MCF 10A (cell line): ENCODE measurements at places on chromosomes 7 and 10. TPM values are rescaled to one million over a fixed set of nuclear protein-coding genes. Genes with fewer than 3 reads are reported as not detected.

Gene POLR1F
- 21.4 and 22.8 TPM in 2 replicates for total RNA-seq

Gene TAS2R5
- total RNA-seq: 3.7 and 4.7 TPM in 2 replicates

Gene FRMD4A
- total RNA-seq: 0.23 and 8.9 TPM in 2 replicates

Gene FAM185A
- 8.9 and 12.0 TPM in 2 replicates for total RNA-seq

Gene CCDC7
- total RNA-seq: 6.3 and 9.2 TPM in 2 replicates

Gene FAM180A
- total RNA-seq: 0.17 TPM in 1 of 2 replicates, not detected in the other

Gene CCZ1B
- 34.9 and 43.7 TPM in 2 replicates for total RNA-seq

Gene ZMIZ2
- total RNA-seq: 94.4 and 100 TPM in 2 replicates

Gene MMD2
- total RNA-seq: not detected in 2 replicates

Gene UTF1
- not detected in 2 replicates for total RNA-seq

Gene RAMP3
- not detected in 2 replicates for total RNA-seq

Gene HECW1
- total RNA-seq: 0.27 TPM in 1 of 2 replicates, not detected in the other

Gene STRIP2
- total RNA-seq: 6.3 and 18.3 TPM in 2 replicates

Gene CFAP46
- 0.12 and 0.33 TPM in 2 replicates for total RNA-seq

DNA sequence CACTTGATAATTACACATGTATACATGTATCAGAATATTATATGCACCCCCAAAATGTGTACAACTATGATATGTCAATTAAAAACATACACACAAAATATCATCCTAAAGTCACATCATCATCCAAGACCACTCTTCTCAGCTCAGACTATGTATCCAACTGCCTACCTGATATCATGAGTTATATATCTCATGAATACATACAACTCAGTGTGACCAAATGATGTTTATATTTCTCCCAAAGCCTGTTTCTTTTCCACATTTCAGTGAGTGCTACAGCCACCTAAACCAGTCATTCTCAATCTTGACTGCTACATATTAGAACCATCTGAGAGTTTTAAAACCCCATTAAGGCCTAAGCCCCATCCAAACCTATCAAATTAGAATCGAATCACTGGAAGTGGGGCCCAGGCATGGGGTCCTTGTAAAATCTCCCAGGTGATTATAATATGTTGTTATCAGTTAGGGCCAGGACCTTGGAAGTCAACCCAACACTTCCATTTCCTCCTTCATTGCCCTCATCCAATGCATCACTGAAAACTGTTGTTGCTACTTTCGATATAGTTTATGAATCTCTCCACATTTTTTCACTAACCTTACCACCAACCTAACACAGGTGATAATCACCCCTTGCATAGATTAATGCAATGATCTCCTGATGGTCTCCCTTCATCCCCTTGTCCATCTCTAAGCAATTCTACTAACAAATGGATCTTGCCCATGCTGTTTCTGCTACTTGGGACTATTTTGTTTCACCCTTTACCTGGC, 53.8 kb upstream of the ITGB8 start:
- no peaks in the 10 kb centered on the region for H3K27me3 ChIP-seq
- no peak overlapping the region for H3K4me3 ChIP-seq
- no peak for DNase-seq
- H3K36me3 ChIP-seq: no peaks in the 10 kb centered on the region
- H3K4me1 ChIP-seq: peaks cover 5% of the 10 kb centered on the region
- H3K27ac ChIP-seq: no peak overlapping the region

DNA sequence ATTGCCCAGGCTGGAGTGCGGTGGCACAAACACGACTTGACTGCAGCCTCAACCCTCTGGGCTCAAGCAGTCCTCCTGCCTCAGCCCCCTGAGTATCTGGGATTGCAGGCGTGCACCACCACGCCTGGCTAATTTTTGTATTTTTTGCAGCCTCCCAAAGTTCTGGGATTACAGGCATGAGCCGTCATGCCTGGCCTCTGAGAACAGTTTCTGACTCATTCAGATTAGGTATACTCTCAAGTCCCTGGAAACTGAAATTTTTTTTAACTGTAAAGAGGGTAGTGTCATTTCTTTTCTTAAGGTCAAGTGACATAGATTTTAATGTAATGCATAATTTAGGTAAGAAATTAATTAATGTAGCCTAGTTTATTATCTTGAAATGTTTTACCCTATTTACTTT, 104.7 kb downstream of the SEPTIN7 start:
- H3K4me1 ChIP-seq: no peaks in the 10 kb centered on the region
- H3K27me3 ChIP-seq: no peaks in the 10 kb centered on the region
- H3K36me3 ChIP-seq: peaks cover 50% of the 10 kb centered on the region
- peak overlapping the region; percentile 57 for H3K27ac ChIP-seq
- no peak overlapping the region for H3K4me3 ChIP-seq

GRCh38 chr10:3800586-3800985, 15.6 kb upstream of the KLF6 start:
- no peak for DNase-seq
- H3K36me3 ChIP-seq: no peaks in the 10 kb centered on the region
- H3K27me3 ChIP-seq: no peaks in the 10 kb centered on the region

DNA sequence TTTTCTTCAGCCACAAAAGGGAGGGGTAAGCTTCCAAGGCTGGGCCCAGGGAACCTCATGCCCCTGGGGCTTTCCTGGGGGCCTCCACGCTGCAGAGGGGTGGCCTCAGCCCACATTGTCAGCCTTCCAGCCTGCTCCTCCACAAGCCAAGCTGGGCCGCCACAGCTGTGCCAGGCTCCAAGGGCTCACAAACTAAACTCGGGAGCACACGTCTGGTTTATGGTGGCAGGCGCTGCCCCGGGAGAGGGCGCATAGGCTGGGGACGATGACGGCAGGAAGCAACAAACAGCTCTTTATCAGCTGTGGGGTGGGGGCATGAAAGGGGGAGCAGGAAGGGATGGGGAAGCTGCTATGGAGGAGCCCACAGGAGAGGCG, 6.3 kb upstream of the CDH23 start:
- H3K36me3 ChIP-seq: no peaks in the 10 kb centered on the region
- H3K4me1 ChIP-seq: no peaks in the 10 kb centered on the region
- peaks cover 43% of the 10 kb centered on the region for H3K27me3 ChIP-seq
- no peak overlapping the region for H3K4me3 ChIP-seq

DNA sequence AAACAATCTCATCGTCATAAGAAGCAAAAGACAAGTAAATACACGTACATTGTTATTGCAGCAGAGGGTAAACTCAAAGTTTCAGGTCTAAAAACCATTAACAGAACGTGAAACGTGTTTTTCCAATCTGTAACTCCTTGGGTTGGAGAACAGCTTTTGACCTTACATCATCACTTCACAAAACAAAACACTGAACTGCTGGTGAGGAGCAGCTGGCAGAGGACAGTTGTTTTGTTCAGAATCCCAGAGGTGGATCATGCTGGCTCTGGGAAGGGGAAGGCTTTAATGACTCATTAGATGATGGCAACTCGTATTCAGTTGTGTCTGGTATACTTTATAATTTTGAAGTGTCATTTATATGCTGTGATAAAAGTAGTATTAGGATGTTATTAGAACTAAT, 923.0 kb upstream of the CELF2 start:
- no peaks in the 10 kb centered on the region for H3K27me3 ChIP-seq
- H3K36me3 ChIP-seq: peaks cover 6% of the 10 kb centered on the region
- no peak overlapping the region for H3K27ac ChIP-seq
- no peak overlapping the region for H3K4me3 ChIP-seq
- peak; percentile 46 for DNase-seq

DNA sequence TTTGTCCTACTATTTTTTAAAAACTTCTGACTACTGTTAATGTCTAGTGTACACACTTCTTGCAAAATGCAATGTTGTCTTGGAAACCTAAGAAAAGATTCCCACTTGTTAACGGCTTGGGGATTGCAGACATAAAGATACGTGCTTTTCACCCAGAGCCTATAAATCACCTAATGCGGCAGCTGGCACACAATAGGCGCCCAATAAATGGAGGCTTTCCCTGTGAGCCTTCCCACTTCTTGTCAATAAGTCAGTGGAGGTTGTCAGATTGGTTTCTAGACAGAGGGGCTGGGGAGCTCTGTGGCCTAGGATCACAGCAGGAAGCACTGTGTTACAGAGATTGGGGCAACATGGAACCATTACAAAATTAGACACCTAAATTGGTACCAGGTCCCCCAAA, 74.7 kb downstream of the VSTM4 start:
- no peak for DNase-seq
- H3K27me3 ChIP-seq: peaks cover 35% of the 10 kb centered on the region
- no peak overlapping the region for H3K27ac ChIP-seq
- H3K4me1 ChIP-seq: no peaks in the 10 kb centered on the region
- no peak overlapping the region for H3K4me3 ChIP-seq

DNA sequence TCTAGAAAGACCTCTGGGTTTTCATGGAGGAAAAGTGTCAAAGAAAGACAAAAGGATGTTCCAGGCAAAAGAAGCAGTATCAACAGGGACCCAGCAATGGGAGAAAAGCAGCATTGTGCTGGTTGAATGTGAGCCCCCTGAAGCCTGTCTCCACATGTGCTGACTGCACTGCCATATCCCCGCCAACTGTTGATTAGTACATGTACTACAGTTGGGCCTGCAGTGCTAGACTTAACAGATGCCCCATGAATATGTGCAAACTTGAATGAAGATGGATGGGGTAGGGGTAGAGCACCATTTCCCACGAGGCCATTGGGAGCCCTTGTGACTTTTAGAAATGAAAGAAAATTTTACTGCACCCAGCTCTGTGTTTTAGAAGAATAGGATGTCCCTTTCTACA, 15.6 kb upstream of the WDR11 start:
- peaks cover 19% of the 10 kb centered on the region for H3K27me3 ChIP-seq
- no peak overlapping the region for H3K4me3 ChIP-seq
- no peaks in the 10 kb centered on the region for H3K36me3 ChIP-seq
- H3K27ac ChIP-seq: no peak overlapping the region
- H3K4me1 ChIP-seq: no peaks in the 10 kb centered on the region
- DNase-seq: no peak

DNA sequence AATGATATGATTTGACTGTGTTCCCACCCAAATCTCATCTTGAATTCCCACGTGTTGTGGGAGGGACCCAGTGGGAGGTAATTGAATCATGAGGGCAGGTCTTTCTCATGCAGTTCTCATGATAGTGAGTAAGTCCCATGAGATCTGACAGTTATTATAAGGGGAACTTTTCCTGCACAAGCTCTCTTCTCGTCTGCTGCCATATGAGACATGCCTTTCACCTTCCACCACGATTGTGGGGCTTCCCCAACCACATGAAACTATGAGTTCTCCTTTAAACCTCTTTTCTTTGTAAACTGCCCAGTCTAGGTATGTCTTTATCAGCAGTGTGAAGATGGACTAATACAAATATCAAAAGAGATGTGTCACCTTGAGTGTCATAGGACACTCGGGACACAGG, 502.7 kb upstream of the PODXL start:
- H3K27me3 ChIP-seq: no peaks in the 10 kb centered on the region
- no peaks in the 10 kb centered on the region for H3K4me1 ChIP-seq
- no peaks in the 10 kb centered on the region for H3K36me3 ChIP-seq
- DNase-seq: no peak
- no peak overlapping the region for H3K4me3 ChIP-seq

GRCh38 chr10:70699659-70700174, 27.4 kb downstream of the ADAMTS14 start:
- no peak overlapping the region for H3K4me3 ChIP-seq
- H3K27me3 ChIP-seq: no peaks in the 10 kb centered on the region
- H3K36me3 ChIP-seq: no peaks in the 10 kb centered on the region
- no peak overlapping the region for H3K27ac ChIP-seq

DNA sequence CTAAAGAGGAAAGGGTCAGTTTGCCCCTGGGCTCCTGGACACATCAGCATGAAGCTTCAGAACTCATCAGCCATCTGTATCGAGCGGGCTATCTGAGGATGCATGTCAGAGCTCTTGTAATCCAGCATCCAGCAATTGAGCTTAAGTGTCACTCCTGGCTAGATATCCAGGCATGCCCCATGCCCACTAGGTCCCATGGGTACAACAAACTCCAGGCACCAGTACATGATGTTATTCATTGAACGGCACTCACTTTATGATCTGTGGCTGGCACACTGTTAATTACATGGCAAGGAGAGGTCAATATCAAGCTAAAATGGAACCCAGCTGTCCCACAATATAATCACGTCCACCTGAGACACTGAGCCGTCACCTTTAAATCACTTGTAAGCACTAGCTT, 274.2 kb downstream of the ELMO1 start:
- DNase-seq: no peak
- peaks cover 20% of the 10 kb centered on the region for H3K27me3 ChIP-seq
- H3K4me3 ChIP-seq: no peak overlapping the region
- no peaks in the 10 kb centered on the region for H3K36me3 ChIP-seq
- H3K4me1 ChIP-seq: no peaks in the 10 kb centered on the region
- H3K27ac ChIP-seq: no peak overlapping the region

DNA sequence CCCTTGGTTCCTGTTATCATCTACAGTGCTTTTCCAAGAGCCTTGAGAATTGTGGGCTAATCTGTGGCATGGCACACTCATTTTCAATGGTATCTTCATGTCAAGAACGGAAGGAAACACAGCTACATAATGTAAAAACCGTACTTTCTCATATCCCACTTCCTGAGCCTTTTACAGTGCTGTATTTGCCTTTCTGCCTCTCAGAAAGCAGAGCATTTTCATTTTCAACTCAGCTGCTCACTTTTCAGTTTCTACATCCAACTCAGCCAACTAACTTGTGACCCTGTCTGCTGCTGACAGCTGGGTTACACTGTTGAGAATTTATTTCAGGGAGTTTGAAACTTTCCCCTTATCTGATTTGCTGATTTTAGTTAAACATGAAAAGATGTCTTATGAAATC, 875.8 kb upstream of the KCND2 start:
- H3K36me3 ChIP-seq: no peaks in the 10 kb centered on the region
- no peak overlapping the region for H3K27ac ChIP-seq
- no peaks in the 10 kb centered on the region for H3K4me1 ChIP-seq
- no peak for DNase-seq
- peaks cover 75% of the 10 kb centered on the region for H3K27me3 ChIP-seq

GRCh38 chr7:69411018-69411417, 187.3 kb upstream of the AUTS2 start:
- H3K4me1 ChIP-seq: no peaks in the 10 kb centered on the region
- H3K4me3 ChIP-seq: no peak overlapping the region
- no peak overlapping the region for H3K27ac ChIP-seq
- H3K36me3 ChIP-seq: no peaks in the 10 kb centered on the region
- DNase-seq: no peak

DNA sequence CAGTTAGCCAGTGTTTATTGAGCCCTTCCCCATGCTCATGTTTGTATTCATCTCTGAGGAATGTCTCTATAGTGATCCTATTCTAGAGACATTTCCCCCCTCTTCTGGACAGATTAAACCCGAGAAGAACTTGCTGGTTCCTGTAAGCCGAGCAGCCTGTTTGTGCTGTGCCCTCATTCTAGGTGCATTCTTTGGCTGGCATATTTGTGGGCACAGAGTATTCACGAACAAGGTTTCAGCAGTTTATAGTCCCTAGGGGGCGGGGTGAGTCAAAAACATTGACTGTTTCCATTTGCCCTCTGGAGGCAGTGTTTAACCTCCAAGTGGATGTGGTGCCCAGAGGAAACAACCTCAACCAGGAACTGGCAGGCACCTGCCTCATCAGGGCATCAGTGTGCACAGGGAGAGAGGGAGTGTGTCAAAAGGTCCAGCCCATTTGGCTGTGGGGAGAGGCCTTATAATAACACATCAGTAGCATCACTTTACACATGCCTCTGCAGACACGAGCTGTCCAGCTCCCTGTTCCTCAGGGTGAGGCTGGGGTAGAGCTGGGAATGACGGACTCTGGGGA, 273.3 kb upstream of the LRGUK start:
- H3K4me3 ChIP-seq: peak overlapping the region; percentile 64
- no peaks in the 10 kb centered on the region for H3K36me3 ChIP-seq
- peak; percentile 94 for DNase-seq
- H3K27me3 ChIP-seq: no peaks in the 10 kb centered on the region
- H3K27ac ChIP-seq: peak overlapping the region; percentile 94
